ENCODE measurements at places on chromosomes 11 and 22.

GRCh38 chr22:19085233-19085718 lies 36.9 kb downstream of the DGCR2 start:
- no peak for DNase-seq

DNA sequence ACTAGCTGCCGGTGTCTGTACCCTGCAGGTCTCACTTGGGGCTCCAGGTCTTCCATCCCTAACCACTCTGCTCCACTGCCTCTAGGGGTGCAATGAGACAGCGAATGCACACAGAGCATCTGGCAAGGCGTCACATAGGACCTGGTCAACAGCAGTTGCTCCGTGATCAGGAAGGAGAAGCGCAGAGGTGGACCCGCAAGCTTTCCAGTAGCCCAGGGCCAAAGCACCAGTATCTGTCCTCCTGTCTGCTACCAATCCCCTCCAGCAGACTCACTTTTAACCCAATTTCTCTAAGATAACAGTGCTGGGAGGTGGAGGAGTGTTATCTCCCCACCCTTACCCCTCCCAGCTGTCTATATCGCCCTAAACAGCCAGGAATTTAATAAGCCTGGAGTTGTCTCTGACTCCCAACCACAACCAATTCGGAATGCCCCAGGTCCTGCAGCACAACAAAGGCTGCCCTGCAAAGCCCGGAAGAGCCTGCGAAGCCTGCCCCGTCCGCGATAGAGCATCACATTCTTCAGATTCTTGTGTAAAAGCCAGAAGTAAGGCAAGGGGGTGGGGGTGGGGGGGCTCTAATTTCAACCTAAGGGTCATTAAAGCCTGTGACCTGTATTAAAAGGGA lies 19.3 kb downstream of the MYH9 start:
- peak; percentile 69 for DNase-seq

GRCh38 chr11:105298174-105298573 lies 158.6 kb upstream of the CARD18 start:
- no peak for DNase-seq

DNA sequence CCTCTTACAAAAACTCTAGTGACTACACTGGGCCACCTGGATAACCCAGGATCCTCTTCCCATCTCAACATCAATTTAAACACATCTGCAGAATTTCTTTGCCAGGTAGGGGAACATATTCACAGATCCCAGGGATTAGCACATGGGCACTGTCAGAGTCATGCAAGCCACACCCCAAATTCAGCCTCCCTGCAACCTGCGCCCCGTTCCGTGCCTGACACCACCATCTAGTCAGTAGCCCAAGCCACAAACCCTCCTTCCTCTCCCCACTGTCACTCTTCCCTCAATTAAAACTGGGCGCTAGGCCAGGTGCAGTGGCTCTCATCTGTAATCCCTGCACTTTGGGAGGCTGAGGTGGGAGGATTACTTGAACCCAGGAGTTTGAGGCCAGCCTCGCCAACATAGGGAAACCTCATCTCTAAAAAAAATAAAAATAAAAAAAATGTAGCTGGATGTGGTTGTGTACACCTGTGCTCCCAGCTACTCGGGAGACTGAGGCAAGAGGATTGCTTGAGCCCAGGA lies 6.4 kb downstream of the FADD start:
- no peak for DNase-seq

- DNase-seq, result no peak
Observed at GRCh38 chr11:36053281-36053680, 109.4 kb downstream of the LDLRAD3 start.

DNA sequence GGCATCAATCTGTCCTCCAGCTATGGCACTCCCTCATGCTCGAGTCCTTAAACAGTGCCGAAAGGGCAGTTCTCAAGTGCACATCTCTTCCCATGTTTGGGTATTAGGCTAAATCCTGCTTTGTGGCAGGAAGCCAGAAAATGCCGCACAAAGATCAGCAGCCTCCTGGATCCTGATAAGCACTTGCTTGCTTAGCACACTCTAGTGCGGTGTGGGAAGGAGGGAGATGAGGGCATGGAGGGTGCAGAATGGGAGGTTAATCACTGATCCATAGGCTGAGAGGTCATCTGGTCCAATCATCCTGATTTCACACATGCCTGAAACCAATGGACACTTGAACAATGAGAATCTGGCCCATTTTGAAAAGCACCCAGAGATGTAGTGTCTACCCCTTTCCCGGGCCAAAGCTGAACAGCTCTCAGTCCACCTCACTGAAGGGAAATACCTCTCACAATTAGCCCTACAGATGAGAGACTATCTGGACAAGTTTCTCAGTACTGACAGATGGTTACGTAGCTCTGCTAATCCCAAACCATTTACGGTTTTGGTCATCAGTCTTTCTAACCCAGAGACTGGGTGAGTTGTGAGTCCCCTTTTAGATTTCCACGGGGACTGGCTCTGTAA lies 29.8 kb upstream of the CHRM4 start:
- no peak for DNase-seq

DNA sequence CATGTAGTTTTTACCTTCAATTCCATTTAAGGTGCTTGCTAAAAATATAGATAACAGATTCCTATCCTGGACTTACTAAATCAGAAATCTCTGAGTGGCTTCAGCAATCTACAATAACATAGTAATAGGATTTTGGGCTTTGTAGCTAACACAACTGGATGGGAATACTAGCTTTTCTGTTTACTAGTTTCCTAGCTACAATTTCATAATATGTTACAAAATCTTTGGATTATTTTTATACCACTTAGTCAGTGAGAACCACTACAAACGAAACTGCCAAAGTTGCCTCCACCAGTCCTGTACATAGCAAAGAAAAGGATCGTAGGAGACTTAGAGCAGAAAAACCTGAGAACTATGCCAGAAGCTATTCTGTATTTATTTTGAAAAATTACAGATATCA lies 87.7 kb upstream of the ANO3 start:
- no peak for DNase-seq

- no peak for DNase-seq
Observed at GRCh38 chr22:48093981-48094380, 1331.5 kb downstream of the TBC1D22A start.

DNA sequence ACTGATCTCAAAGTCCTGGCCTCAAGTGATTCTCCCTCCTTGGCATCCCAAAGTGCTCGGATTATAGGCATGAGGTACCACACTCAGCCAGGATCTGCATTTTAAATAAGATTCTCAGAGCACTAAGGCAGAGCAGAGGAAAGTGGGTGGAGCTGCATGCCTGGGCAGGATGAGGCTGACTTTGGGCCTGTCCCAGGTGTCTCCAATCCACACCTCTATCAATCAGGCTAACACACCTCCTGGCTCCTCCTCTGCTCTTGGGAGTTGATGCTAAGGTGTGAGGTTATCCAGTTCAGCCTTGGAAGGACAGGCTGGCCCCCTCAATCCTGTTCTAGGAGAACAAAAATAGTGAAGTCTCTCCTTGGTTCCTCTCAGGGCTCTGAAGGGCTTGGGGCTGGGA lies 30.2 kb upstream of the P2RY2 start:
- DNase-seq, result no peak

- DNase-seq, result no peak
Observed at GRCh38 chr11:69883292-69884255, 64.4 kb upstream of the FGF3 start.

GRCh38 chr11:116193321-116194131 lies 579.3 kb downstream of the BUD13 start:
- DNase-seq, result peak; percentile 71

DNA sequence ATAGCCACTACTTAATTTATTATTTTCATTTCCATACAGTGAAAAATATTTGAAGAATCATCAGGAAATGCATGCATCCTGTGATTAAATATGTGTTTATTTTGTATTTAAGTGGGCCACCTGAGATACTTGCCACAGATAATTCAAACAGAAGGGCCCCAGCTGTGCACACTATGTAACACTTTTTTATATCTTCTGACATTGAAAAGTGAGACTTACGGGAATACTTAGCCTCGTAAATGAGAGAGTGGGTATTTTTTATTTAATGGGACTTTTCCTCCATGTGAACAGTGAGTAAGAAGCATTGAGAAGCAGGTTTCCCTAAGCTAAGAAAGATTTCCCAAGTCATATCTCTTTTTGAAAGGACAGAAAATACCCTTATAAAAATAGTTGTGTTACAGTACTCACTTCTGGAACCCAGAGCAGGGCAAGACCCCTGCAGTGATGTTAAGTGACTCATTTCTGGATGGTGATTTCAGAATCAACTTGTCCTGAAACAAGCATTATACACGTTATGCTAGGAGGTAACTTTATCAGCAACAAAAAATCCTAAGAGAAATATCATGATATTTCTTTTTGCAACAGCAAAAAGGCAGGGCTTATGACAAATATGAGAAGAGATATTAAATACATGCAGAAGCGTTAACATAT lies 478.1 kb upstream of the CHORDC1 start:
- no peak for DNase-seq

DNA sequence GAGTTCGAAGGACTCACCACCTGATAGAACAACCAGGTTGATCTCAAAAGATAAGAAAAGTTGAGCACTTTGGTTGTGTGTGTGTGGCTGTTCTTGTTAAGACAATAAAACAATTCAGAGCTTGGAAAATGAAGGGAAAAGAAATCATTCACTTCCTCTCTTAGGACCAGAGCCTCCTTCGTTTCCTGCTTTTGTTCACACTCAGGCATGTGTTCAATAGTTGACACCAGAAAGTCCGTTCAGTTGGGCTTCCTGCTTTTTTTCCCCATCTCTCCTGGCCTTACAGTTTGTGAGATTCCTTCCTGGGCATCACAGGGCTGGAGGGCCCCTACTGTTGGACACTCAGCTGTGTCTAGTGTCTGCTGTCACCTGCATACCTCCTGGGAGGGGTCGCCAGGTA lies 48.0 kb downstream of the TSPAN18 start:
- DNase-seq, result no peak

GRCh38 chr22:43325176-43325575 lies 18.0 kb downstream of the SCUBE1 start:
- no peak for DNase-seq

GRCh38 chr11:94281324-94281723 lies 23.1 kb upstream of the IZUMO1R start:
- no peak for DNase-seq

GRCh38 chr22:50309601-50309991 lies 2.1 kb upstream of the PLXNB2 start:
- DNase-seq, result no peak

DNA sequence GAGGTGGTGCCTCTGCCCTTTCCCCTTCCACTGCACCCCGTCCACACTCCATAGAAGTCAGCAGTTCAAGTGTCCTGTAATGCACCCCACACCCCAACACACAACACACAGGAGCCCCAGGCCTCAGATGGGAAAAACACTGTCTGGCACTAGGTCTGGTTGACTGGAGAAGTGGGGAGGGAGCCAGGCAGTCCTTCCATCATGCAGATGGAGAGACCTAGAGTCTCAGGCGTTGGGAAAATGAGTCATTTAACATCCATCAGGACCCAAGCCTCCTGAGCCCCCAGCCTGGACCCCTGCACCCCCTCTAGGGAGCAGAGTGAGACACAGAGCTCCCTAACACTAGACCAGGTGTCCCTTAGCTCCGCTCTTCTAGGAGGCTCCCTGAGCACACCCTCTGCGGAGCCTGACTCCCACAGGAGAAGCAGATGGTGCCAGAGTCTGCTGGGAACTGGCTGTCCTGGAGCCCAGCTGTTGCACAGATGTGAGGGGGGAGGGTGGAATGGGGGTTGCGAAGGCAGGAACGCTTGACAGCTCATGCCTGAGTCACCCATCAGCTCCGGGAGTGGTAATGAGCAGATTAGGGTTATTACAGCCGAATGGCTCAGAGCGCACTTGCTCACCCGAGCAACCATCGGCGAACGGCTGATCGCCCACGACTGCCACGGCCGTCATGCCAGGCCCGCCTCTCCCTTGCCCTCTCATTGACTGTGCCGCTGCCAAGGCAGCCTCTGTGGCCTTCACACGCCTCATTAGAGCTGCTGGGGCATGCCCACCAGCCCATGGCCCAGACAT lies 22.1 kb upstream of the SYT7 start:
- DNase-seq, result peak; percentile 89

DNA sequence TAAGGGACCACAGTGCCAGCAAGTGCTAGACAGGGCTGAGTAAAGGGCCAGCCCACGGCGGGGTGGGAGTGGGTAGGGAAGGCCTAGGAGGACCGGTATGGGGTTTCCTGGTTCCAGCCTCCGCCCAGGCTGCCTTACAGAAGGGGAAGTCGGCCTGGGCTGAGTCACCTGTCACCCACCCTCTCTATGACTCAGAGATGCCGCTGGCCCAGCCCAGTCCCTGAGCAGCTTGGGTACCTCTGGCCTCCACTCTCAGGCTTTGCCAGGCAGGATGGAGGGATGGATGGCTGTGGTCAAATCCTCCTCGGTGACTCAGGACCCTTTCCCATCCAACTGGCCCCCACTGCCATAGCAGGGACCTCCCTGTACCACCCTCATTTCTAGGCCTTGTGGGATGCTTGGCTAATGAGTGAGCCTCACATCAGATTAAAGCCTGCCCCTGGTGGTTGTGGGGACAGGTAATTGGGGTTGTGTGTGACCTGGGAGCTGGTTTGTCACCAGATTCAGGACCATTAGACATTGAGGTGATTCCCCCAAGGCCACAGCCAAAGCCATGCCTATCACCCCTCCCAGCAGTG lies 13.9 kb downstream of the SLC35E4 start:
- DNase-seq, result no peak

- no peak for DNase-seq
Observed at GRCh38 chr11:11995601-11996000, 12.8 kb downstream of the DKK3 start.

DNA sequence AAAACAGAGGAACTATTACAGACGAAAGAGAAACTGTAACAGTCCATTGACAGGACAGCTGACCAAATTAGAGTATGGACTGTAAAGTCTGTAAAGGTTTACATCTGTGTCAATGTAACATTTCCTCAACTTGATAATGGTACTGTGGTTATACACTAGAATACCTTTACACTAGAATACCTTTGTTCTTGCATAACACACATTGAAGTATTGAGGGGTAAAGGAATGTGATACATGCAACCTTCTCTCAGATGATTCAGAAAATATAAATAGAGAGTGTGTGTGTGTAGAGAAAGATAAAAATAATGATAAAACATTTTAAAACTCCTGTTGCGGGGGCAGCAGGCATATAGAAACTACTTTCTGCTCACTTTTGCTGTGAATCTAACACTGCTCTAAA lies 5.6 kb upstream of the EEF1G start:
- no peak for DNase-seq

All from fibroblast of skin of left biceps (primary cell).